ENCODE measurements at places on chromosomes 4 and X.

DNA sequence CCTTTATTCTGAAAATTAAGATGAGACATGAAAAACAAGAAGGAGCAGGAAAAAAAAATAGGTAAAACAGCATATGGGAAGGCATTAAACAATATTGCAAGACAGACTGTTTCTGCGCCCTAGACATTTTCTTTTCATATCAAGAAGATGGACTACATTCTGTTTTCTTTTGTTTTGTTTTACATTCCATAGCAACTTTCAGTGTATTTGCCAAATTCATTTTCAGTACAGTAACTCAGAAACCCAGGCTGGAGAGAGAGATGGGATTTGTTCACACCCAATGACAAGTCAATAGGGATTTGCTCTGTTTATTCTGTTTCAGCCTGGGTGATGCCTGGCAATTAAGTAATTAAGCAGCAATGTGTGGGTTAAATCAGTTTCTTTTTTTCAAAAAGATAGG lies 892.8 kb upstream of the DIAPH2 start:
- no peak for DNase-seq

DNA sequence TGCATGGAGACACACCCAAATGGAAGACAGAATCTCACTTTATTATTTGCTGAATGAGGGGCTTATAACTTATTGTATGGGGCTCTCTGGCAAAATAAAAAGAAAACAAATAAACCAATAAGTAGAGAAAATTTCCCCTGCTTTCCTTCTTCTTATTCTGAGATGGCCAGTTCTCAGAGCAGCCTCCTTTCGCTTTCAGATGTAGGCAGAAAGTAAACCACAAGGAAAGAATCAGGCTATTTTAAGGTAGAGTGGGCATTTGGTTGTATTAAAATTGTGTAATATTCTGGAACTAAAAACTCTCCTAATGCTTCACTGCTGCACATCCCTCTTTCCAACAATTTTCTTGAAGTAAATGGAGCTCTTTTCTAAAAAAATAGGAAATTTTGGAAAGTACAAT lies 241.8 kb downstream of the GALNTL6 start:
- no peak for DNase-seq

GRCh38 chrX:139360356-139360755 lies 170.2 kb upstream of the F9 start:
- DNase-seq: no peak

GRCh38 chrX:39676434-39676833 lies 421.3 kb downstream of the BCOR start:
- no peak for DNase-seq

DNA sequence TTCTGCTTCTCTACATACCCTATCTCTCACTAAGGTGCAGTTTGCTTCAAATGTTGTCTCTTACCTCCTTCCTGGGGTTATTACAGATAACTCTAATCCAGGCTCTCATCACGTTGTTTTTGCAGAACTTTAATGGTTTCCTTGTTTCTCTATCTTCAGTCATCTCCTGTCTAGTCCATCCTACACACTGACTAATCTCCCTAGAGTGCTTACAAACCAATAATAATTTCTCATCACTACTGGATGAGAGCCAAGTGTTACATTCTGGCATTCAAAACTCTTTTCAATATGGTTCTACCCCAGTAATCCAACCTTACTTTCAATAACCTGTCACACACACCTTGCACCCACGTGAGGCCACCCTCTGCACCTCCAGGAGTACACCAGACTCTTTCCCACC lies 86.1 kb downstream of the SYNPO2 start:
- DNase-seq: no peak

DNA sequence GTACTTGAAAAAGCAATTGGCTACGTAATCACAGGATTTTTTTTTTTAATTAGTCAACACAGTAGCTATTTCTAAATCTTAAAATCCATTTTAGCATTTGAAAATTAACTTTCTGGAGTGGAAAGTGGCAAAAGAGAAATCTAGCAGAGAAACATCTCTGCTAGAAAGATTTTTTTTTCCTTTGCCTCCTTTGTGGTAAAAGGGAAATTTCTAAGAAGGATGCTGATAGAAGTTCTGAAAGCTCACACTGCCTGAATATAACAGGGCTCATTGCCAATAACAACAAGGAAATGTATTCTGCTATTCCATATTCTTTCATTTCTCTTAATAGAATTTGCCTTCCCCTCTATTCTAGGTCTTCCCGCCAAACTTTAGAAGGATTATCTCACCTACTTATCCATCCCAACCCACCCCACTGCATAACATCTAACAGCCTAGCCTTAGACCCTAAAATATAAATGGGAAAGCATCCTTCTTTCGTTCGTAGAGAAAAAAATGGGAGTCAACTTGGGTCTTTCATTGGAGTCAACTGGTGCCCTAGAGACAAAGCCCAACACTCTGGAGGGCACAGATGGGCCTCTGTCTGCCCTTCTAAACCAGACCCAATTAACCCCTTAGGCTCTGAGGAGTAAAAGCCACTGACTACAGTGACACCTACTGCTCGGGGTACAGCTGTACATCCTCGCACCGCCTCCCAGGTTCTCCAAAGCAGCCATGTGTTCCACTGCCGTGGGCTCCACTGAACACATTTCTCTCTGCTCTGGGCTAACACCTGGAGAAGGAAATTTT lies 103.9 kb downstream of the MAML3 start:
- DNase-seq: no peak

- no peak for DNase-seq
Observed at GRCh38 chr4:138334346-138335016, 92.3 kb upstream of the SLC7A11 start.

GRCh38 chr4:21898101-21898500 lies 50.5 kb downstream of the KCNIP4 start:
- no peak for DNase-seq

- DNase-seq: no peak
Observed at GRCh38 chr4:42716996-42717395, 60.1 kb upstream of the ATP8A1 start.

- no peak for DNase-seq
Observed at GRCh38 chr4:169185133-169185956, 85.4 kb downstream of the SH3RF1 start.

- DNase-seq: no peak
Observed at GRCh38 chrX:8027827-8028226, 100.6 kb upstream of the PNPLA4 start.

DNA sequence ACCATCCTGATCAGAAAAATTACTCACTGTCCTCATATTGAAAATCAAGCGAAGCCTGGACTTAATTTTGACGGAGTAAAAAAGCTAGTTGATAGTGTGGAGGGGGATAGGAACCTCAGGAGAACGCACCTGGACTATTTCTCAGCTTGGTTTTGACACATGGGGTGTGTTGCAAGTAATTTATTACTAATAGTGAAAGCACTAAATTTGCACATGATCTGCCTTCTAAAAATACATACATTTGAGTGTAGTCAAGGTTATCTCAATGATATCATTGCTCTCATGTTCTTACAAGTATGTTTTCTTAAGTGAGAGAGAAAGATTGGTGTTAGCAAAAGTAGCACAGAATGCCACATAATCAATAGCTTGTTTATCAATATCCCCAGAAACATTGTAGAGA lies 29.5 kb downstream of the LRIT3 start:
- no peak for DNase-seq

DNA sequence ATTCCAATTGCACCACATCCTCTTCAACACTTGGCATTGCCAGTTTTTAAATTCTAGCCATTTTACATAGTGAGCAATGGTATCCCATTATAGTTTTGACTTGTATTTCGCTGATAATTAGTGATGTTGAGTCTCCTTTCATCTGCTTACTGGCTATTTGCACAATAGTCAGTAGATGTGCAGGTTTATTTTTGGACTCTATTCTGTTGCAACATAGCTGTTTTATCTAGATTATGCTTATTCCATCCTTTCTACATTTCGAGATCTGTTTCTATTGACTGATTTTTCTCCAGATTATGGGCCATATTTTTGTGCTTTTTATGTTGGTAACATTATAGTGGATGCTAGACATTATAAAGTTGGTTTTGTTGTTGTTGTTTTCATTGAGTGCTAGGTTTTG lies 106.1 kb downstream of the WWC2 start:
- DNase-seq: no peak

DNA sequence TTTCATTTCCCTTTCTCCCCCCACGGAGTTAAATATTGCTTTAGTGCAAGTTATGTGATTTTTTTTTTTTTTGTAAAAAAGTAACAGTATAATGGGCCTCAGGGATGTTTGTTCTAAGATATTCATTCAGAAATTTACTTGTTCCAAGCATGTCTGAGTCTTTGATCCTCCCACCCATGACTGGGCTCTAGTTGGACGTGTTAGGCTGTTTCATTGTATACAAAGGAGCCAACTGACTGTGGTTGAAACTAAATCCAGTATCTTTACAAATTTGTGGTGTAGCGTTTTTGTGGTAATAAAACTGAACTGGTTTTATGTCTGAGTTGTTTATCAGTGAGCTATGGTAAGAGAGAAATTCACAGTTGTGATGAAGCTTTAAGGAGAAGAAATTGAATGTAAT lies 74.1 kb downstream of the DOCK11 start:
- no peak for DNase-seq

- DNase-seq: no peak
Observed at GRCh38 chrX:120768681-120769080, 107.0 kb downstream of the CT47B1 start.

DNA sequence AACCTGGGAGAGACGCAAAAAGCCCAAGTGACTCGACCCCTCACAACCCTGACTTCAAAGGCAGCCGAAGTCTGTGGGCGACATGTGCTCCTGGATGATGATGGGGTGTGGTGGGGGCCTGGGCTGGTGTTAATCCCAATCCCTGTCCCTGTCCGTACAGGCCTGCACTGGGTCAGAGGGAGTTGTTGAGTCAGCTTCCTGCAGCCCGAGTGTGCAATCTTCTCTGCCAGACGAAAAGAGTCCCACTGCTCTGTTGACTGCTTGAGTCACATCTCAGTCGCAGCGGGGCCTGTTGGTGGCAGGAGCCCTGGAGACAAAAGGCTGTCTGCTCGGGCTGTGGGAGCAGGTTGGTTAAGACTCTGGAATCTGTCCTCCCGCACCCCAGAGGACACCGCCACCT lies 10.3 kb downstream of the FAM3A start:
- no peak for DNase-seq

DNA sequence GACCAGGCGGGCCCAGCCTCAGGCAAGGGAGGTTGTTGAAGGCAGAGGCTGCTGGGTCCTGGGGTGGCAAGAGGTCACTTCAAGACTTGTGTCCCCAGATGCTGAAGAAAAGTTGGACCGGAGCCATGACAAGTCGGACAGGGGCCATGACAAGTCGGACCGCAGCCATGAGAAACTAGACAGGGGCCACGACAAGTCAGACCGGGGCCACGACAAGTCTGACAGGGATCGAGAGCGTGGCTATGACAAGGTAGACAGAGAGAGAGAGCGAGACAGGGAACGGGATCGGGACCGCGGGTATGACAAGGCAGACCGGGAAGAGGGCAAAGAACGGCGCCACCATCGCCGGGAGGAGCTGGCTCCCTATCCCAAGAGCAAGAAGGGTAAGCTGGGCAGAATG lies 4.4 kb downstream of the PQBP1 start:
- DNase-seq: no peak

All from myocyte (in vitro differentiated cells).